ENCODE measurements at places on chromosomes 11 and 22.

GRCh38 chr11:31237819-31238760 is 131.4 kb downstream of the DCDC1 start:
- peak; percentile 72 for ATAC-seq

DNA sequence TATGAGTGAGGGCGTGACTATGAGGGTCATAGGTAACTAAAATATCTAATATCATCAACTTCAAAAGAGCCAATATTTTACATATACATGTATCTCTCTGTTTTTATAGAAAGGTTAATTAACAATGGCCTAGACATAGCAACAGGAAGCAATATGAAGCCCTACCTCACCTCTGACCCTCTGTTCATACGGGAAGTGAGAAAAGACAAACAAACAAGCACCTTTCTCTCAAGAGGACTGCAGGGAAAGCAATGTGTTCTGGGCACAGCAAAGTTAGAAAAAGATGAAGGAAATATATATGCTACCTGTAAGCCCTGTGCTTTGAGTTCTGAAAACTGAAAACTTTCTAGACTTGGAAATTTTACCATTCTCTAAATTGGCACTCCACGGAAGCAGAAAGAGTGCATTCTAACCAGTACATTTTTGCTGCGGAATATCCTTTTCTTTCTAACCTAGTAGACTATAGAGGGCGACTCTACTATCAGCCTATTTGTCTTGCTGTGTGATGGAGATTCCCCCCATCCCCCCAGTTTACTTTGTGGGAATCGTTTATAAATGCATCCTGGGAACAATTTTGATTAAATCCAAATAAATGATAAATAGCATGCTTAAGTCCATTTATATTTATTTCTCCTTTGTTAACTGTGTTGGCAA is 830.4 kb upstream of the FAT3 start:
- peak; percentile 24 for ATAC-seq

DNA sequence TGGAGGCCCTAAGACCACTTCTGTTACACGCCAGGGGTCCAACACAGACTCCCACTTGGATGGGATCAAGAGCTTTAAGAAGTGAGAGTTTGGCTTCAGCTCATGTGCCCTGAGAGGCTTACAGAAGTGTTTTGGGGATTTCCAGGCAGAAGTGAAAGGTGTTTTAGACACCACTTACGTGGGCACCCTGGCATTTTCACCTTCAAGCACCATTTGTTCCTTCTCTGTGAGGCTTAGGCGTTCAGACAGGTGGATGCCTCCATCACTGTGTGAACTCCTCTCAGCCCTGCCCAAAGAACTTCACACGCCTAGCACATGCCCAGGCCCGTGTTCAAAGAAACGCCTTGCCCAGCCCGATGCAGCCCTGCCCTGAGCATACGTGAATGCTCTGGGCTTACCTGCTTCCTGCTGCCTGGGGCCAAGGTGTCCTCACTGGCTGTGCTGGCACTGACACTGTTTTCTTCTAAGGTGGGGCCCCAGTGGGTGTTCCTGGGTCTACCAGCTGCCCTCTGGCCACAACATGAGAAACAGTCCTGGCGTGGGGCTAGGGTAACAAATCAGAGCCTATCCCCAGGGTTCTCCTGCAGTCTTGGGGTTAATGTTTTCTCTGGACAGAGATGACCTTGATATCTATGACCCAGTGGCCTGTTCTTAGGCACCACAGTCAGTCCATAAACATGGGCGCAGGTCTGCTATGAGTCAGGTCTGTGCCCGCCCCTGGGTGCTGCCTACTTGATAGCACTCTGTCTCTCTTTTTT is 34.0 kb downstream of the AMPD3 start:
- no peak for ATAC-seq

DNA sequence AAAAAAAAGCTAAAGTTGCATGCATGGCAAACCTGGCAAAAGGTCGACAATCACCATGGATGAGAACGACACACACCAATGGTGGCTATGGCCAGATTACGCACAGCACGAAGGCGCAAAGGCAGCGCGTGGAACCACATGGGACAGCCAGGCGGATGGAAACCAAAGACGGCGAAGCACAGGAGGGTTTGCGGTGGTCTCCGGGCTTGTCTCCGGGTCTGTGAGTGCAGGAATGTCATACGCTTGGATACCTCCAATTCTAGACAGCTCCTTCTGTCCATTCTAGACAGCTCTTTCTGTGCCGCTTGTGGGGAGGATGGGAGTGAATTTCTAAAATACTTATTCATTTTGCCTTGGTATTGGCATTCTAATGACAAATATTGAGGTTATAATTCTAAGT is 685.4 kb downstream of the BRD1 start:
- no peak for ATAC-seq

DNA sequence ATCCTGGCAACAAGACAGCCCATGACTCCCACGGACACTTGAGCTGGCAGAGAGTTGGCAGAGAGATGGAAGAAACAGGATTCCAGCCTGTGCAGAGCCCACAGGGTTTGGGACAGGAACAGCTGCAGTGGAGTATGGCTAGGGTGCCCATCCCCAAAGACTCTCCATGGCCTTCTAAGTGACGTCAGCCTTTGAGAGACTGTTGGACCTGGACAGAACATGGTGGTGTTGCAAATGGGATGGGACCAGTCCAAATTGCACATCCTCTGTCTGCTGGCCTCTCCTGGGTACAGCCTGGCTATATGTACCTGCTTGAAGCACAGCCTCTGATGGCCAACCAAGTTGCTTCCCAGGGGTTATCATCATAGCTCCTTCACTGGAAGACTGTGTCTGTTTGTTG is 34.5 kb downstream of the NOX4 start:
- ATAC-seq: no peak

- ATAC-seq: no peak
Observed at GRCh38 chr22:42313204-42313603, 42.8 kb upstream of the TCF20 start.
